ENCODE measurements at places on chromosomes 3 and 15. TPM values are rescaled to one million over a fixed set of nuclear protein-coding genes. Genes with fewer than 3 reads are reported as not detected.

The DHFR2 gene
- 2.6 TPM for total RNA-seq

The LRRIQ4 gene
- total RNA-seq, result not detected

The STAC gene
- 0.52 TPM for total RNA-seq

The IL20RB gene
- total RNA-seq, result 0.54 TPM

The AADACL2 gene
- total RNA-seq, result not detected
